ENCODE measurements at places on chromosomes 6 and 20.

DNA sequence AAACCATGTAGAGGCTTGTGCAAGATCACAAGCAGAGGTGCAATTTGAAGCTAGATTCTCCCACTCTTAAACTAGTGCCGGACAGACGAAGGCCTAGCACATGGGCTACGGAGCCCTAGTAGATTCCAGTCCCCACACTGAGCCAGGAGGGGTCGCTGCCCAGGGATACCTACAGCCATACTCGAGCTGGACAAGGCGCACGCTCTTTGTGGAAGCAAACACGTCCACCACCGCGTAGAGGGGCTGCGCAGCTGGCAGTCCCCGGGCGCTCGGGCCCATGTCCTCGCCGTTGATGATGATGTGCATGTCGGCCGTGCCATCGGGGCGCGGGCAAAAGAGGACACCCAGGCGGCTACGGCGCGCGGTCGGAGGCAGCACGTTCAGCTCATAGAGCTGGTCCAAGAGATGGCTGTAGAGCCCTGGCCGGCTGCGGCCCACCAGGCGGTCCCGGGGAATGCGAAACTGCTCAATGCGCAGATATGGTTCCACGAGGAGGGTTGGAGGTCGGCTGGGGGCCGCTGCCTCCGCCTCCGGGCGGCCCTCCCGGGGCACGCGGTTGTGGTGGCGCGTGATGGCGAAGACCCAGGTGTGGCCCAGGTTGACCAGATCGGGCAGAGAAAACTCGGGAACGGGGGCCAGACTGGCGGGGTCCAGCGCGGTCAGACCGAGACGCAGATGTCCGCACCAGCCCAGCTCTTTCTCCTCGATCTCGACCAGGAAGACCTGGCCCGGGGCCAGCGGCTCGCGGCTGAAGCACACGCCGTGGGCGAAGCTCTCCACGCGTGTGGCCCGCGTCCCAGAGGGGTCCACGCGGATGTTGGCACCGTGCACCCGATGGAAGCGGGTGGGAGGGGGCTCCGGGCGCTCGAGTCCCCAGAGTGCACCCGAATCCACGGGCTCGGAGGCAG lies 677 bp downstream of the NEURL2 start:
- DNase-seq = no peak

GRCh38 chr6:965343-965742 lies 272.4 kb upstream of the EXOC2 start:
- no peak for DNase-seq

DNA sequence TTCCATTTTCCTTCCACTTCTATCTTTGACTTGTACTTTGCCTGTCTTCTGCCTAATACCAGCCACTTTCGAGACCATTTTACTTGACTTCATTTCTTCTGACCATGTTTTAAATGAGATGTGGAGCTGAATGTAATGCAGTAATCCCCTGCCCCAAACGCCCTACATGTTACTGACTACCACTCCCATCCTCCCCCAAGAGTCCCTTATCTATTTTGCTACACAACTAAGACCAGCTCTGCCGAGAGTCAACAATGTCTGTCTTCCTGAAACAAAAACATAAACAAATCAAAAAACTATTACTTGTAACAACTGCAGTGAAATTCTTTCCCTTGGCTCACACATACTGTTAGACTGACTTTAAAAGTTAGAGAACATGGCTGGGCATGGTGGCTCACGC lies 27.1 kb upstream of the KIAA1586 start:
- no peak for DNase-seq

- no peak for DNase-seq
Observed at GRCh38 chr6:110710115-110710514, 105.2 kb downstream of the CDK19 start.

DNA sequence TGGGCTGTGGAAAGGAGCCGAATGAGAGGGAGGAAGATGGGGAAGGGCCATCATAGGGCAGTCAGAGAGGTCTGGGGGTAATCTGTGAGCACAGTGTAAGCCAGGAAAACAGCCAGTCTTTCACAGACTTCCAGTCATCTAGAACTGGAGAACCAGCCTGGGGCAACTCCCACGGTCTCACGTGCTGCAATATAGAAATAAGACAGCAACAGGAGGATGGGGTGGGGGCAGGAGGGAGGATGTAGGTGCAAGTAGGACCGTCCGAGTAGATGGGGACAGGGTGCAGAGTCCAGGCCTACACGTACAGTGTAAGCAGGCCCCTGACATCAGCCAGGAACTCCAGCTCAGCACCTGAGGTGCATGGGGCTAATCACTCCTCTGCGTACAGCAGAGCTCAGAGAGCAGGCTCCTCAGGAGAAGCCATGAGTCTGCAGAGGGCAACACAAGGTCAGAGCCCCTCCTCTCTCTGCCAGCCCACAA lies 58.2 kb upstream of the TNFAIP3 start:
- no peak for DNase-seq

- DNase-seq = no peak
Observed at GRCh38 chr6:138814179-138814834, 18.4 kb downstream of the ECT2L start.

GRCh38 chr6:39572661-39573340 lies 152.4 kb downstream of the KIF6 start:
- no peak for DNase-seq

DNA sequence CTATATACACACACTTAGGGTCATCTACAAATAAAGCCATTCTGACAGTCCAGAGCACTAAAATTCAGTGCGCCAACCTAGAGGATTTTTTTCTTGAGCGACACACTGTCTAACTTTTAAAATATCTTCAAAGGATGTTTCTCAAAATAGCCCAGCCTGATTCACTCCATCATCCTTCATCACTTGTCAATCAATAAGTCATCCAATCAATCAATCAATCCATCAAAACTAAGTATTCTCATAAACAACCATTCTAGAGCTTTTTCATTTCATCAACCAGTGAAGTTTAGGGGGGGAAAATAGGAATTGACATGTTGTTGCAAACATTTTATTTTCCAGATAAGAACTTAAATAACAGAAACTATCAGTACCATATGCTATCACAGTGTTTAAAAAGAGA lies 183.2 kb downstream of the HDGFL1 start:
- no peak for DNase-seq

DNA sequence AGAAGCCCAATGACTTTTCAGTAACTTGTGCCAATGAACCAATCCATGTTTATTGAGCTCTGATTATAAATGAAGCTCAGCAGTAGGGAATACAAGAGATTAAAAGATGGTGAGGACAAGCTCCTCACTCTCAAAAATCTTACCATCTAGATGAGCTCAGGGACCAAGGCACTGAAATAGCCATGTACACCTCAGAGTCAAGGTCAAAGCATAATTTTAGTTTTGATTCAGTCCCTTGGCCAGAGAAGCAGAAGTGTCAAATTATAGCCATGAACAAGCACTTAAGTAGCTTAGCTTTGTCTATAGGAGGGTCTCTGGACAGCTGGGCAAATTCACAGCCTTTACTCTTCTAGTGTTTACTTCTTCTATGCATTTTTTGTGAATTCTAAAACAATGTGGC lies 131.0 kb upstream of the DTNBP1 start:
- no peak for DNase-seq

- no peak for DNase-seq
Observed at GRCh38 chr20:54549658-54550326, 74.4 kb downstream of the DOK5 start.

- DNase-seq = no peak
Observed at GRCh38 chr6:33784787-33785186, 4.1 kb downstream of the LEMD2 start.

- DNase-seq = no peak
Observed at GRCh38 chr6:152368751-152369624, 268.2 kb downstream of the SYNE1 start.

DNA sequence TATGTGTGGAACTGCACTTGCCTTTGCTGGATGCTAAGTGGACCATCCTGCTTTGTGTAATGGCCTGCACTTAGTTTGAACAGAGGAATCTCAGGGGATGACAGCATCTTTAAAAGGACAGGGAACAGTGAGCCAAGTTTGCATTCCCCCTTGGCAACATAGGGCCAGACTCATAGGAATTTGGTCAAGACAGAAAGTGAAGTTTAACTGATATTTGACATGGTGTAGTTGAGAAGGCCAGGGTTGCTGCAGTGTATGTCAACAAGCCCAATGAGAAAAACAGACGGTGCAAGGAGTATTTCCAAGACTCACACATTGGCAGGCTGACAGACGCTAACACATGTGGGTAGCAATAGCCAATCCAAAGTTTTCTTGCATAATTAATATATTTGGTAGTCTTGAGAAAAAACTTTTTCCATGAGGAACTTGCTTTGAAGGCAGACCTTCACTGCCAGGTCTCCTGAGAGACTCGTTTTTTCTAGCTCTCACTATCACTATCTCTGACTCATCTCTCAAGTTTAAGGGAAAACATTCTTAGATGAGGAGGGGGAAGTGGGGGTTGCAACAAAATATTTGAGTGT lies 213.8 kb downstream of the IBTK start:
- no peak for DNase-seq

DNA sequence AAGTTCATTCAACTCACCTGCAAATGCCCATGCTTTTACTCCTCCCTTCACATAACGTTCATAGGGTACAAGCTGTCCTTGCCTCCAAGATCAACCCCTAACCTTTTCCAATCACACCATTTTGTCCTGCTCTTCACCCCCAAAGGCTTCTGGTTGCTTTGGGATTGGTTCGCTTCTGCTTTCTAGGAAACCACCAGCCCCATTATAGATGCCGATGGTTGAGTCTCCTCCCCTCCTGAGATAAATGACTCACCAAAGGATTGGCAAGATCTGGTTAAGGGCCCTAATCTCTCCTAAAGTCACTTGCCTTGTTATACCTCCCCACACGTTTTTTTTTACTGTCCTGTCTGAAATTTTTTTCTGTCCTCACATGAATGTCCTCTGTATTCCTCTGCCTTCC lies 311.4 kb downstream of the HACE1 start:
- DNase-seq = no peak

- DNase-seq = no peak
Observed at GRCh38 chr6:110636781-110637180, 160.4 kb upstream of the SLC22A16 start.

GRCh38 chr20:38210741-38211140 lies 45.7 kb upstream of the TGM2 start:
- no peak for DNase-seq

GRCh38 chr6:147421903-147422302 lies 86.6 kb upstream of the SAMD5 start:
- DNase-seq = no peak

DNA sequence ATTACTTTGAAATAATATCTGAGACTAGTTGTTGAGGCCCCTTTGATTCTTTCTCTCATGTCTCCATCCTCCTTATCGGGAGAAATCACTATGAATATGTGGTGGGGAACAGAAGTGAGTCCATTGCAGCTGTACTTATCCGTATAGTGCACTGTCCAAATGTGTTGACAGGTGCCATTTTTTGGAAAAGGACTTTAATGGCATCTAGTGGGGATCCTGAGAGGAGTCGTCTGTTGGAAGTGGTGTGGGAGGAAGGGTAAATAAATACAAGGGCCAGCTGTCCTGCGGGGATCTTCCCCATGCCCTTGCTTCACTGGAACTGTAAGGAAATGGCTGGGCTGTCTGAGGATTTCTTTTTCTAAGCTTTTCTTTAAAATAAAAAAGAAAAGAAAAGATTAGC lies 19.4 kb downstream of the TPX2 start:
- DNase-seq = no peak

DNA sequence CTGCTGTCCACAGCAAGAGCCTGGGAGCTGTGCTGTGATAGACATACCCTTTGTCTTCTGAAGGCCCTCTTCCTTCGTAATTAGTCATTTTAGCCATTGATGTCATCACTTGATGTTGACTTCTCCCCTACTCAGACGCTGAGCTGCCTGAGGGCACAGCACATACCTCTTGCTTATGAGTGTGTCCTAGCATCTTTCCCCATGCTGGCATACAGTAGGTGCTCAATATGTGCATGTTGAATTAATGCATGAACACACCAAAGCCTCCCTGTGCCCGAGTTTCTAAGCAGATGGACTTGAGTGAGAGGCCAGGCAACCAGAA lies 35.8 kb upstream of the FAM83D start:
- no peak for DNase-seq

DNA sequence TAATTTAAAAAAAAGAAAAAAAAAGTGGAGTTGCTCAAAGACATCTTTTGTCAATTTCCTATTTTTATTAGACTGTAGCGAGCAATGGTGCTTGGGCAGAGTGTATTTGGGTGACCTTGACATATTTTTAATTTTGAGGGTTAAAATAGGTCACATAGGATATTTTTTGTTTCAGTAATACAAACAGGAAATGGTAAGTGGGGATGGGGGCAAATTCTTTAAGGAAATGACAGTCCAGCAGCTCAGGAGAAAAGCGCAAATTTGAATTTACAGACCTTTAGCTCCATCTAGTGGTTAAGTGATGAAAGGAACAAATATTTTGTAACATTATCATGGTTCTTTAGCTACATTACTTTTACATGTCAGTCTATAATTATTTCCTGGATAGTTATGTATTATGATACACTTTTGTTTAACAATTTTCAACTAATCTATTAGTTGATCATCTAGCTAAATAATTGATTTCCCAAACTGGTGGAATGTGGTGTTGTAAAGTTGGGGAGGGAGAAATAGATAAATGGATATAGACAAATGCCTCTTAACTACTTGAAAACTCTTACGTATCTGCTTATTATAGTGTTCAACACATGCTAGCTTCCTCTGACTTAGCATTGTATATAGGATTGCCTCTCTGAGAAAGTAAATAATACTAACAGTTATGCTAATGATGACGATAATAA lies 10.0 kb downstream of the CITED2 start:
- DNase-seq = peak; percentile 68

- no peak for DNase-seq
Observed at GRCh38 chr20:50353289-50353961, 156.8 kb upstream of the PTPN1 start.

- no peak for DNase-seq
Observed at GRCh38 chr6:44339301-44339700, 3.1 kb upstream of the SPATS1 start.

DNA sequence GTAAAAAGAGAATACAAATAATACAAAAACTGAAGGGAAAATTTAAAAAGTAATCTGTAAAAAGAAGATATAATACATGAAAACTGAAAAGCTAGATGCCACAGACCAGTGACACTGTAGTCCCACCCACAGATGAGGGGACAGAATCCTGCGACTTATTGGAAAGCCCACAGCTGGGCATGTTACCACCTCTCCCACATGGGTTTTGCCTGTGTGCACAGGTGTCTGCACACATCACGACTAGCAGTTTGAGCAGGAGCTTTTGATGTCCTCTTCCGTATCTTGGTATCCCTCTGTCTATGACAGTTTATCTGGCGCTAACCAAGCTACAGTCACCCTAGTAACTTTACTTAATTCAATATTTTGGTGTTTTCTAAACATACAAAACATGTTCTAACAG lies 291.1 kb upstream of the EXOC2 start:
- no peak for DNase-seq
